Dermis blood vessel endothelial cell (primary cell): ENCODE measurements at places on chromosomes 5 and 9. TPM values are rescaled to one million over a fixed set of nuclear protein-coding genes. Genes with fewer than 3 reads are reported as not detected.

The CER1 gene
- not detected in 2 replicates for total RNA-seq

GRCh38 chr9:77472646-77473045 is 175.5 kb downstream of the GNA14 start:
- no peak for DNase-seq

- DNase-seq, result no peak
Observed at GRCh38 chr9:125749287-125749935, 2.2 kb downstream of the PBX3 start.

DNA sequence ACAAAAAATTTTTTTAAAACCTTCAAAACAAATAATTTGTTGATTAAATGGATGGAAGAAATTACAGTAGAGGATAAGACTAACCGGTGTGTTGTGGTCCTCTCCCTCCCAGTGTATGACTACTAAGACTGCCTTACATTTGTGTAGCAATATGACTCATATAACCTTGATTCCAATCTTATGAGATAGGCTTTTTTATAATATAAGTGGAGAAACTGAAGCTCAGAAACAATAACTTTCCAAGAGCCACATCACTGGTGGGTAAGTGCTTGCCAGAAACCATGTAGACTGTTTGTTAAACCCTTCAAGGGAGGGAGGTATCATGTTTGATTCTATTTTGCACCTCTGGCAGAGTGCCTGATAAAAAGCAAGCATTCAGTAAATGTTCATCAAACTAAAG is 47.5 kb downstream of the NLN start:
- peak; percentile 77 for DNase-seq

The SLC4A9 gene
- total RNA-seq, result not detected in 2 replicates

The LRRC70 gene
- 48.4 and 60.8 TPM in 2 replicates for total RNA-seq

DNA sequence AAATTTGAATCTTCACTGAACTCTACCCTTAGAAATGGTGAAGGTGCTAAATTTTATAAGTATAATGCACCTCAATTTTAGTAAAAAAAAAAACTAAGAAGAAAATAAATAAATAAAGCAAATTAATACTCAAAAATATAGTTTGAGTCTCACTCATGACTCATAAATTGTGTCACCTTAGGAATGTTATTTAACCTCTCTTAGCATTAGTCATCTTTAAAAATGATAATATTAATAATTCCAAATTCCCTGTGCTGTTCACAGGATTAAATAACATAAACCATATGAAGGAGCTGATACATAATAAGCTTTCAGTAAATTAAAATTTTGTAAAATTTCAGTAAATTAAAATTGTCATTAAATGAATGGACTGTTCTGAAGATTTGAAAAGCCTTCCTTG is 339.8 kb upstream of the RGMB start:
- no peak for DNase-seq

DNA sequence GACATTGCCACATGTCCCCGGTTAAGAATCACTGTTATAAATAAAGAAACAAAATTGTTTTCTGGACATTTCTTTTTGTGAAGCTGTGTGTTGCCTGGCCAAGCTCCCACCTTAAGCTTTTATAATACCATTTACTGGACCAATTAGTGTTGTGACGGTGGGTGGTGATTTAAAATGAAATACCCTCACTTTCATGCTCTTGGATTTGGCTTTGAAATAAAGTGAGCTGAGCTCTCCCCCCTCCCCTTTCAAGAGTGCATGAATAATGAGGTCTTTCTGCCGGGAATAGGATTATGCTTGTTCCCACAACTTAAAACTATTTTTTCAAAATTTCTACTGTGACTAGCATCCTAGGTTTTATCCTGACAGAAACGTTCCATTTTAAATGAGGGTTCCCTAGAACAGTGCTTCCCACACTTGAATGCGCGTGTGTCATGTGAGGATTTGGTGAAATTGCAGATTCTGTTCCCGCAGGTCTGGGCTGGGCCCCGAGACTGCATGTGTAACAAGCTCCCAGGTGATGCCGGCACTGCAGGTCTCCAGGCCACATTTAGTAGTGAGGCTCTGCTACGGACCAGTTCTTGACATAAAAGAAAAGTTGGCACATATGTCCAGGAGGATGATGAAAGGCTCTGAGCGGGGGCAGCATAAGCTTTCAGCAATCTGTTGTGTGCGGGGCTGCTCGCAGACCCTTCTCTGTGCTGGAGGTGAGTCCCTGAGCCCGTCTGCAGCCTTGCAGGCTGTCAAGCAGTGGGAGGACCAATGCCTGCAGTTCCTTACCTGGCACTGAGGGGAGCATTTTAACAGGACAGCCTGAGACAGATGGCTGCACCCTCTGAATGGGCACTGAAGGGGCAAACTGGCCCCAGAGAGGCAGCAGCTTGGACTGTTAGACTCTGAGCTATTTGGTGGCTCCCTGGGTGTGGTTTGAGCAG is 24.4 kb downstream of the IQGAP2 start:
- no peak for DNase-seq

The CDHR2 gene
- total RNA-seq, result under 0.01 TPM in 1 of 2 replicates, not detected in the other

The TMEM174 gene
- total RNA-seq, result not detected in 2 replicates

The PRDM9 gene
- total RNA-seq, result not detected in 2 replicates

DNA sequence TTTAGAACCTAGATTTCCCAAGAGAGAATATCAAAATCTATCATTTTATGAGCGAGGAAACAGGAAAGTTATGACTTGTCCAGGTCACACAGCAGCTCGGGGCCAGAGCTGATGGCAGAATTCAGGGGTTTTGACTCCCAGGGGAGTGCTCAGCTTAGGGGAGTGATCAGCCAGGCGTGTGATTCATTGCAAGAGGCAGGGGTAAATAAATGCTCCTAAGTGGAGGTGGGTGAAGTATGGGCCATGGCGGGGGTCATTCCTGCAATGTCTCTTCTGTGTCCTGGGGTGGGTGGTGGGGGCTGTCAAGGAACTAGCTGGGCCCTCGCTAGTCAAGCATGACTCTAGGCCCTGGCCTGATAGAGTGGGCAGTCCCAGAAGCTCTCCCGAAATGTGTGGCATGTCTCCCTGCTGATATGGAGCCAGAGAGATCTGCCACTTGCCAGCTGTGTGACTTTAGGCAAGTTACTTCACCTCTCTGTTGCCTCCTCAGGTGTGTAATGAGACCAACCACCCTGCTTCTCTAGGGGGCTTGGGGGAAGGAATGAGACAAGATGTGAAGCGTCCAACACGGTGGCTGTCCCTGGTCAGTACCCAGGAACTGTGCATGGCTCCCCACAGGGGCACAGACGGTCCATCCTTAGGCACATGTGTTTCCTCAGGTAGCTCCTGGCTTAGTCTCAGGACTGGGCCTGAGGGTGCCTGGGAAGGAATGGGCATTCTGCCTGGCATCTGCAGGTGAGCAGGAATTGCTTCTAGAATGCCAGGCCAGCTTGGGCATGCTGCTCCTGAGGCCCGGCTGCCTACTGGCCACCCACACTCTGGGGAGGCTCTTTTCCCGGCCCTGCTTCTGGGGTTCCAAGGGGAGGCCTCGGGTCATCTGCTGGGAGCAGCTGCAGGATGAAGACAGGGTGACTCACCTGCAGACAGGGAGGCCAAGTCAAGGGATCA is 36.5 kb upstream of the SH3PXD2B start:
- no peak for DNase-seq

DNA sequence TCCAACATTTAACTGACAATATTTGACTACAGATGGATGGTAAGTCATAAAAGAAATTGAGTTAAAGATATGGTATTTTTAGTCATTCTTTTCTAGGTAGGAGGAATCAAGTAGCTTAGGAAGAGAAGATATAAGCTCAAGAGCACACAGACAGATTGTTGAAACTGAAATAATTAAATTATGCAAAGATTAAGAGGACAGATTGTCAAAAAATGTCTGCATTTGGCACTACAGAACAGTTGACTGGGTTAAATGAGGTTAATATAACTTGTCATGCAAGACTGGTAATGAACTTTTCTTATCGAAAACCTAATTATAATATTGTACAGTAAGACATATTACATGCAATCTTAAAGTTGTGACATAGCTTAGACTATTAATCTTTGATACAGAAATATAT is 36.3 kb upstream of the TRPM3 start:
- DNase-seq, result no peak

- no peak for DNase-seq
Observed at GRCh38 chr5:154394307-154394706, 51.5 kb upstream of the SAP30L start.

GRCh38 chr5:32707418-32707997 is 3.6 kb upstream of the NPR3 start:
- DNase-seq, result peak; percentile 57

The CAPSL gene
- not detected in 2 replicates for total RNA-seq

DNA sequence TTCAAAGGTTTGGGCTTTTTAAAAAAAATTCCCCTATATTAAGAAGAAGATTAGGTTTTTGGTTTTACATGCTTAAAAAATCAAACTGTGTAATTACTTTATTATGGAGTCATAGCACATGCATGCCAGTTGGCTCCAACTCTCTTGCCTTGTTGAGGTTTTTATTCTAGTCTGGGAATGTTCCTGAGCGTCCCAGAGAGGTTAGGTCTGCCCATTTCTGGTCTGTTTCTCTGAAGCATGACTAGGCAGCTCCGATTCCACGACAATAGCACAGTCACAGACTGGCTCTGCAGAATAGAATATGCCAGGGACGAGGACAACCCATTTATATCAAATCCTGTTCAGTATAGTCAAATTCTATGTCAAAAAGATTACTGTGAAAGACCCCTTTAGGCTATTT is 217.0 kb downstream of the PCSK5 start:
- DNase-seq, result no peak

DNA sequence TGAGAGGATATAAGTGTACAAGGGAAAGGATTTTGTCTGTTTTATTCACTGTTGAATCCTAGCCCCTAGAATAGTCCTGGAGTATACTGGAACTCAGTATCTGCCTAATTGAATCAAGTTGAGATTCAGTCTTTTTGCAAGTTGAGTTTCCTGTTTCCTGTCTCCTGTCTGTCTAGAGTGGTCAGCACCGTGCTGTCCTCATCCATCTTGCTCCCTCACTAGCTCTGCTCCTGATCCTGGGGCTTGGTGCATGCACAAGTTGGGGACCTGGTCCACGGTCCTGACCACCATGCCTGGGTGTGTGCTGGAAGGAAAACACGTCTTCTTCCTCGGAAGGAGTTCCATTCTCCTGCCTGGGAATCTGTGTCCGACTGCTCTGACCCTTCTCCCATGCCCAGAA is 3.2 kb downstream of the IL5 start:
- no peak for DNase-seq

DNA sequence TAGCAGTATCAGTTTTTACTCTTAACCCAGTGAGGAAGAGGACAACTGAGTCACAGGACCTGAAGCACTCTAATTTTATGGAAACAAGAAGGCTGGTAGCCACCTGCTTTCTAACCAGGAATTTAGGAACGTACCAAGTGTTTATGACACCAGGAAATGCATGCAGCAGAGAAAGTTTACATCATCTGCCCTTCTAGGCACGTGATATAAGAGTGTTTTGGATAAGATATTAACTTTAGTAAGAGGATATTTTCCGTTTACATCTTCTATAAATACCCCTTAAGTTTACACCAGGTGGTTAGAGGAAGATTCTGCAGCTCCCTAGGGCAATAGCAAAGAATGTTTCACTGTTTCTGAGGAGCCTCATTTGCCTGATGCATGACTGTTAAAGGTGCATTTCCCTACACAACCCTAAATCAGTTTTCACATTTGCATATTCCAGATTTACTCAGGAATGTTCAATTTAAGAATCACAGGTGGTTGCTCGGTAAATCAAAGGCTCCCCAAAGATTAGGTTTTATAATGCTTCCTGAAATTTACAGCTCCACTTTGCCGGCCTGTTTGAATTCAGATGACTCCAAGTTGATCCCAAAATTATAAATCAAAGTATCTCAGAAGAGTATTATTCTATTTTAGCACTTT is 1.8 kb downstream of the TSC1 start:
- DNase-seq, result peak; percentile 12

DNA sequence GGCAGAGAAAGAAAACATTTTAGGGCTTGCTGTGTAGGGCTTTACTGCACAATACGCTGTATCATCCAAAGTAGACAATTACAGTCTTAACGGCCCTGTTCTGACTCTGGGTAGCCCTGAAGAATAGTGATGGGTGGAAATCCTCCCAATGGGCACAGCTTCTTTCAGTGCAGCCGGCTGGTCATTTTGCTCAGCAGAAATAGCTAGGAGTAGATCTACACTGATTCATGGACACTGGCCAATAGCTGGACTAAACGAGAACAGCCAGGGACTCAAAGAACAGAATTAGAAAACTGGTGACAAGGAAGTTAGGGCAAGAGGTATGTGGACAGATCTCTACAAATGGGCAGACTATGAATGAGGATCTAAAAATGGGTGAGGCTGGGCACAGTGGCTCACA is 69.3 kb downstream of the IARS1 start:
- no peak for DNase-seq

The CATSPER3 gene
- total RNA-seq, result 0.34 TPM in 1 of 2 replicates, not detected in the other

DNA sequence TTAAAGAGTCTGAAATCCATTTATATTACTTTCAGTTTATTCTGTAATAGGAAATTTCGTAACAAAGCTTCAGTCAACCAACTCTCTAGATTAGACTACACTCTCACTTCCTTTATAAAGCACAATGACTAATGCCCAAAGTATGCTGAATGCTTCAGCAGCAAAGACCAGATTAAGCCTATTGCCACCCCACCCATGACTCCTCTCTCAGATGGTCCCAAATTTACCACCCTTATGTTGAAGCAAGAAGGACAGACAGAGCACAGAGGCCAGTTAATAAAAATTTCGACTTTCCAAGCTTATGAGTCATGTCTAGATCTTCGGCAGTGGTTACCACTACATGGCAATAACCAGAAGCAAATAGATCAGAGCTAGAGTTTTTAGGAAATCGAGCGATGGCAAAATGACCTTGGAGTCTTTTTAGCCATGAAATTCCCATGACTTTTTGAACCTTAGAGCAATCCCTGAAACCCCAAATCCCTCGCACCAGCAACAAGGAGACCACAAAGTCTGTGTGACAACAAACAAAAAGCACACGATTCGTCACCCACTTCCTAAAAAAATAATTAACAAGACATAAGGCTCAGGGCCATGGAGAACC is 287.8 kb upstream of the RASA1 start:
- peak; percentile 52 for DNase-seq

- no peak for DNase-seq
Observed at GRCh38 chr5:158601118-158601517, 498.6 kb downstream of the EBF1 start.

DNA sequence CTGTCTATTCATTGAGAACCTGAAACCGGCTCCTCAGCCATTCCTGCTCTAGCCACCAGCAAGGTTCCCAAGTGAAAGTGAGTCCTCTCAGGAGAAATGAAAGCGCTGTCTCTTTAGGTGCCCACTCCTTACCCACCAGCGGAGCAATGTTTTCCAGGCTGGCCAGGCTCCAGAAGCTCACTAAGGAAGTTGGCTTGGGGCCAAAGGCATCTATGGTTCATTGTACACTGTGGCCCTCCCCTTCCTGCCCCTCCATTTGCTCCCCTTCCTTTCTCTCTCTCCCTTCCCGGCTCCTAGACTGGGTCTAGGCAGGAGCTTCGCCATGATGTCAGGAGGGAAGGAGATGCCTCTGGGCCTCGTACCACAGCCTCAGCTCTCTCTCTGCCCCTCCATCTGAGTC is 1.1 kb upstream of the GABRP start:
- DNase-seq, result peak; percentile 73

DNA sequence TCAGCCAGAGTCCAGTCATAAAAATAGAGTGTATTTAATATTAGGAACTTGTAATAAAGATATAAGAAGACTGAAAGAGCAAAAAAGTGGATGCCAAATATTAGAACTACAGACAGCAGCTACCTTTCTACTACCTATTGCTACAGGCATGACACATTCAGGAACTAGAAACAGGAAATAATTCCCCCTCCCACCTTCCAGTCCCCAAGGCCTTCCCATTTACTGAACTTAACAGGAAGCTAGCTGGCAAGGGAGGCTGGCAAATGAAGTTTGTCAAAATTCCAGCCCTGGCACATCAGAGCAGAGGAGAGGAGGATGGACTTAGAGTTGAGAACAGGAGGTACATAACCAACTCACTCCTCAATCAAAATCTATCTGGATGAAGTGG is 50.2 kb upstream of the RIC1 start:
- peak; percentile 72 for DNase-seq

GRCh38 chr5:137621306-137621705 is 114.6 kb downstream of the KLHL3 start:
- no peak for DNase-seq
